Glutamatergic neuron (in vitro differentiated cells): ENCODE measurements at places on chromosomes 12 and 14.

- no peaks in the 10 kb centered on the region for H3K36me3 ChIP-seq
- DNase-seq = no peak
- peaks cover 10% of the 10 kb centered on the region for H3K4me1 ChIP-seq
- no peak overlapping the region for H3K27ac ChIP-seq
- H3K4me3 ChIP-seq = no peak overlapping the region
Measured at GRCh38 chr14:68043752-68044151, 224.2 kb downstream of the RAD51B start.

GRCh38 chr12:1882850-1883470 lies 35.5 kb downstream of the CACNA2D4 start:
- H3K4me1 ChIP-seq = peaks cover 2% of the 10 kb centered on the region
- no peak overlapping the region for H3K4me3 ChIP-seq
- no peaks in the 10 kb centered on the region for H3K27me3 ChIP-seq
- peaks cover 7% of the 10 kb centered on the region for H3K36me3 ChIP-seq

DNA sequence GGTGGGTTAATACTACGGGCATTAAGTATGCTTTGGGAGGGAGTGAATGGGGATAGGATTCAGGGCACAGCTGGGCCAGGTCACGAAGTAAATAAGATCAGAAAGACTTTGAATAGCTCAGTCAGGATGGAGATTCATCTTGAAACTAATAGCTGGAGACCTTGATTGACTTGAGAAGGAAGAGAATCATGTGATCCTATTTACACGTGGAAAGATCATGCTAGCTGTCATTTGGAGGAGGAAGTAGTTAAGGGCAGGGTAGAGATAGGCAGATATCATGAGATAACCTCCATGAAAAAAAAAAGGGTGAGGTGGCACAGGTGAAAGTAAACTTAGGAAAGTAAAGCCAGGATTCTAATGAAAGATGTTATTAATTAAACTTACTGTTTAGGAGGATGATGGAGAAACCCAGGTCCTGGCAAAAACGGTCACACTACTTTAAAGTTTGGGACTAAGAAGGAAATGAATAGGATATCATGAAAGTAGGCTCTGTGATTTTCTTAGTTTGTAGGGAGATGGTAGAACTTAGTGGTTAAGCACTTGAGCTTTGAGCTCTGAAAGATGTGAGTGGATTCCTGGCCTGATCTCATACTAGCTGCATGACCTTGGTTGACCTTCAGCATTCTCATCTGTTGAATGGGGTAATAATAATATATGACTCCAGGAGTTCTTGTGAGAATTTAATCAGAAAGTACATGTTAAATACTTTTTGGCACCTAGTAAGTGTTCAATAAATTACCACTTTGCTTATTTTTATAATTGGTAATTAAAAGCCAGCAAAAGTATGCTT lies 439.0 kb downstream of the NRXN3 start:
- H3K27me3 ChIP-seq = no peaks in the 10 kb centered on the region
- DNase-seq = no peak
- H3K4me3 ChIP-seq = no peak overlapping the region
- no peak overlapping the region for H3K27ac ChIP-seq

GRCh38 chr14:92437729-92438285 lies 75.8 kb upstream of the RIN3 start:
- peaks cover 12% of the 10 kb centered on the region for H3K36me3 ChIP-seq
- no peak overlapping the region for H3K4me3 ChIP-seq
- H3K27me3 ChIP-seq = peaks cover 4% of the 10 kb centered on the region
- no peak for DNase-seq
